Activated CD4-positive, alpha-beta T cell treated with anti-CD3 and anti-CD28 coated beads for 36 hours (primary cell): ENCODE measurements at places on chromosomes 12 and 14.

DNA sequence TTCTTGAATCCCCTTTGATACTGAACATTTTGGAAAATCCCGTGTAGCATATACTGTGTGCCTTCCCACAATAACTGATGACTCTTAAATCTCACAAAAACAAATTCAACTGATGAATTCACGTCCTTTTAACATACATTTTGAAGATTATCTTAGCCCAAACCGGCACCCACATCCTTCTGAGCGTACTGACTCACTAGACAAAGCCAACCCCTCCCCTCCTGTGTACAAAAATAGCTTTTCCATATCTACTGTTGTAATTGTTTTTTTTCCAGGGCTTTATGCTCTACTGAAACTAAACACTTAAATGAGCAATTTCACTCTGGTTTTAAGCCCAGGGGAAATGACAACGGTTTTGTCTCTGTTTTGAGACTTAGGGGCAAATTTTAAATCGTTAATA, 109.4 kb upstream of the ATF7IP start:
- H3K4me3 ChIP-seq: peak overlapping the region; percentile 66
- DNase-seq: peak; percentile 70

DNA sequence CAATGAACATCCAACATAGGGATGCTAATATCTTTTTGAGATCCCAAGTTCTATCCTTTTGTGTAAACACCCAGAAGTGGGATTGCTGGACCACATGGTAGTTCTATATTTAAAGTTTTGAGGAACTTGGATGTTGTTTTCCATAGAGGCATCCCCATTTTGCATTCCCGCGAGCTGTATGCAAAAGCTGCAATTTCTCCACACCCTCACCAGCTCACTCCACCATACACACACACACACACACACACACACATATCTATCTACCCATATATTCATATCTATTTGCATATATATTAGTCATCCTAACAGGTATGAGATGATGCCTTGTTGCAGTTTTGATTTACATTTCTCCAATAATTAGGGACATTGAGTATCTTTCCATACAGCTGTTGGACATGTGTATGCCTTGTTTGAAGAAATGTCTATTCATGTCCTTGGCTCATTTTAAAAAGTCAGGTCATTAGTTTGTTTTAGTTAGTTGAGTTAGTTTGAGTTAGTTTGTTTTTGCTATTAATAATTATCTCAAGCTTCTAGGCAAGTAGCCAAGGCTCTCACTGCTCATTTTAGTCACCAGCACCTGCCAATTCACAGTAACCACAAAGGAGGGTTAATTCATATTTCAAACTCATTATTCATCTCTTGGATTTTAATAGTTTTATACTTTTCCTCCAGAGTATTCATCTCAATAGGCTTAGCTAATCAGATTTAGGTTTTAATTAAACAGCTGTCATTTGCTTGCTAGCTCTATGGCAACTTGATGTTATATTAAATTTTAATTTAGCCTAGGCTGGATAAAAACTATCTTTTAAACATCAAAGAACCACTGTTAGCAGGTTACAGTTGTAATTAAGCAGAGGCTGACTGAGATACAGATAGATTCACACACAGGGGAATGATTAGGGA, 1435.9 kb upstream of the TMEM132C start:
- no peaks in the 10 kb centered on the region for H3K4me1 ChIP-seq
- no peak for DNase-seq
- peaks cover 20% of the 10 kb centered on the region for H3K27me3 ChIP-seq
- no peak overlapping the region for H3K27ac ChIP-seq
- no peaks in the 10 kb centered on the region for H3K36me3 ChIP-seq

GRCh38 chr12:6827437-6827911, 733 bp upstream of the P3H3 start:
- H3K36me3 ChIP-seq: no peaks in the 10 kb centered on the region
- H3K27me3 ChIP-seq: peaks cover 33% of the 10 kb centered on the region
- peaks cover 22% of the 10 kb centered on the region for H3K4me1 ChIP-seq
- peak; percentile 80 for DNase-seq
- peak overlapping the region; percentile 30 for H3K4me3 ChIP-seq
- H3K27ac ChIP-seq: no peak overlapping the region

DNA sequence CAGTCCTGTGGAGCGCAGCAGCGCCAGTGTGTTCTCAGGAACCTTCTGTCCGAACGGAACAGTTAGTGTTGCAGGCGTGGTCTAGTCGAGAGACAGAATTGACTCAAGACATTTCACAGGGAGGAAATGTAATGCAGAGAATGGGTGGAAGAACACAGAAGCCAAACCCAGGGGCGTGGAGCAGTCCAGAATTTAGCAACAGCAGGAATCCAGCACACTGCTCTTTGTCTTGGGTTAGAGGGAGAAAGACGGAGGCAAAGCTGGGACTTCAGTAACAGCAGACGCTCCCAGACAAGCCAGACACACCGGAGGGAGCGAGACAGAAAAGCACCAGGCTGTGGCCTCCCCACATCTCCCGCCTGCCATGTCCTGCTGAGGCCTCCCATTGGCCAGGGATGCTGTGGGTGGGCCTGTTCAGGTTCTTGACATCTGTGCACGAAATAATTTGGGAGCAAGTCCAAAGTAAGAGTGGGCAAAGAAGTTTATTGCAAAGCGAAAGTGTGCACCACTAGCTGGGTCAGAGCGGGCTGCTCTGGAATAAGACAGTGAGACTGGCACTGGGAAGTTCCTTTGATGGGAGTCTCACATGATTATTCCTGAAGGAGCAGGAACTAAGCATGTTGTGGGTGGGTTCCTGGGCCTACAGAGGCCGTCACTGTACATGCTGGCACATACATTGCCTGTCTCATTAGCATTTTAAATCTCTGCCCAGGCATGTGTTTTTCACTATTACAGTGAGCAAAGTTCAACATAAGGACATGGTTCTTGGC, 339.3 kb upstream of the SFSWAP start:
- H3K4me1 ChIP-seq: no peaks in the 10 kb centered on the region
- DNase-seq: no peak
- no peaks in the 10 kb centered on the region for H3K36me3 ChIP-seq
- H3K27ac ChIP-seq: no peak overlapping the region
- no peak overlapping the region for H3K4me3 ChIP-seq
- no peaks in the 10 kb centered on the region for H3K27me3 ChIP-seq
